A673 (cell line): ENCODE measurements at places on chromosomes 6 and 20. TPM values are rescaled to one million over a fixed set of nuclear protein-coding genes. Genes with fewer than 3 reads are reported as not detected.

The GPR6 gene
- total RNA-seq = not detected in 2 replicates

The BTNL2 gene
- total RNA-seq = not detected in 2 replicates

GRCh38 chr6:43368259-43369160 lies 937 bp downstream of the ZNF318 start:
- H3K4me3 ChIP-seq = peak overlapping the region; percentile 98
- peak; percentile 59 for DNase-seq
- H3K4me1 ChIP-seq = peaks cover 5% of the 10 kb centered on the region
- peaks cover 23% of the 10 kb centered on the region for H3K36me3 ChIP-seq

DNA sequence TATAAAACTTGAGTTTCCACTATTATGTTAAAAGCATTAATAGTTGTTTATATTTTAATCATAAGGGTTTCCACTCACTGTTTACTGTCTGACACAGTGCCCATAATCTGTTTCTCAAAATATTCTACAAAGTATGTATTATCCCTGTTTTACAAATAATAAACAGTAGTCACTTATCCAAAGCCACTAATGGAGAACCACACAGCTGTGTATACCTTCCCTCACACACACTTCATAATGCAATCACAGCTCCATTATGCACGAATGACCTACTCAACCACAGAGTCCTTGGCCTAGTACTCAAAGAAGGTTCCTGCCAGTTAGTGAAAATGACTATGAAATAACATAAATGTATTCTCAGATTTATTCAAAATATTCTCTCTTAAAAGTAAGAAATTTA lies 103.1 kb downstream of the EPB41L2 start:
- no peaks in the 10 kb centered on the region for H3K27me3 ChIP-seq
- no peaks in the 10 kb centered on the region for H3K36me3 ChIP-seq
- no peak for DNase-seq
- H3K27ac ChIP-seq = no peak overlapping the region
- H3K4me1 ChIP-seq = peaks cover 21% of the 10 kb centered on the region

DNA sequence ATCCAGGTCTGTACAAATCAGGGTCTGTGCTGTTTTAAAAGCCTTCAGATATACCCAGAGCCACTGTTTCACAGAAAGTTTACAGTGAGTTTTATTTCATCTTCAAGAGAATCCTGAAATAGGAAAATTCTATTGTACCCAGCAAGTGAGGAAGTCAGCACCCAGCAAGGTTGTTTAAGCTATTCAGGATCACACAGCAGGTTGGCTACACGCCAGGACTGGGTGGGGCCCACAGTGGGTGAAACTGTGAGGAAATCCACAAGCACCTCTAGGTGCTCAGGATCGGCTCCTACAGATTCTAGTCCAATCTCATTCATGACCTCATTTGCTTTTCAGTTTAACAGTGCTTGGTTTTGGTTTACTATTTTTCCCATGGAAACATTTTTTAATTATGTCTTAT lies 128.9 kb downstream of the SYNDIG1 start:
- H3K4me1 ChIP-seq = peaks cover 14% of the 10 kb centered on the region
- no peak overlapping the region for H3K4me3 ChIP-seq
- peak overlapping the region; percentile 89 for H3K27ac ChIP-seq
- H3K36me3 ChIP-seq = peaks cover 17% of the 10 kb centered on the region

DNA sequence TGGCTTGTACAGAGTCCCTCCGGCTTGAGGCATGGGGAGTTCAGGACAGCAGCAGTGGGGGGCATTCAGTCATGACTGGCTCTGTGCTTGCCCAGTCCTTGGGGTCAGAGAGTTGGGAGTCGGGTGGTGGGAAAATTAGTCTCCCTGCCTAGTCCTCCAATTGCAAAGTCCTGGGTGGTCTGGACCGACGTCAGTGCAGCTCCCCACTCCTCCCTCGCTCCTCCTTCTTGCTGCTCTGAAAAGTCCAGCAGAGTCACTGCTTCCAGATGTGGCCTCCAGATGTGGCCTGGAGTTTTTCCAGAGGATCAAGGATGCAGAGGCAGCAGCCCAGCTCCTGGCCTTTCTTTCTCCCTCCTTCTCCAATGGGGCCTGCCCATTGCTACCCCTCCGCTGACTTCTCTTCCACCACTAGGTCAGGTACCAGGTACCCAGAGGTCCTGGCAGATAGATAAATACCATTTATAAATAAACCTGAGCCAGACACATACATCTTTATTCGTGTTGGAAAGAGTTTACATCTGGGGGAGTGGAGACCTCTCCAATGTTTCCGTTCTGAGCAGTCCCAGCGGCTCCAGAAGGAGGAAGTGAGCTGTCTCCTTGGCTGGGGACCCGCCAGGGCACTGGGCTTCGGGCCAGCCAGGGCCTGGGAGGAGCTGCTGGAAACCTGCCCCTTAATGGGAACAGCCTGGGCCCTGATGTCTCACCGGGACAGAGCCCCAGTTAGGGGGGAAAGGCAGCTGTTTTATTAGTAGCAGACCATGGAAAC lies 49.0 kb upstream of the RNF24 start:
- H3K4me1 ChIP-seq = peaks cover 30% of the 10 kb centered on the region
- H3K36me3 ChIP-seq = no peaks in the 10 kb centered on the region
- no peaks in the 10 kb centered on the region for H3K27me3 ChIP-seq
- H3K4me3 ChIP-seq = no peak overlapping the region
- H3K27ac ChIP-seq = peak overlapping the region; percentile 52

DNA sequence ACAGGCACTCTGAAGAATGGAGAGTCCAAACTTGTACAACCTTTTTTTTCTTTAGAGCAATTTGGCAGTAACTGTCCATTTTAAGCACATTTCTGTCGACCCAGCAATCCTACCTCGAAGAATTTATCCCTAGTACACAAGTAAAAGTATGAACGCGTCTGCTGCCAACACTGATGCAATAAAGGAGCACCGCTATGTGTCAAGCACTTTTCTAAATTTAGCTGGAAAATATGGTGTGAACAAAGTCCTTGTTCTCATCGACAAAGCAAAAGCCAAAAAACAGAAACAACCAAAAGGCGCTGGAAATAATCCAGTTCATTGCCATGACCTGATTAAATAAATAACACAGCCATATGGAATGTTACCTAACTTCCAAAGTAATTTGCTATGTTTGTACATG lies 1.1 kb downstream of the DPM1 start:
- no peaks in the 10 kb centered on the region for H3K27me3 ChIP-seq
- H3K27ac ChIP-seq = peak overlapping the region; percentile 100
- no peak for DNase-seq
- H3K4me1 ChIP-seq = peaks cover 24% of the 10 kb centered on the region
- peaks cover 26% of the 10 kb centered on the region for H3K36me3 ChIP-seq

DNA sequence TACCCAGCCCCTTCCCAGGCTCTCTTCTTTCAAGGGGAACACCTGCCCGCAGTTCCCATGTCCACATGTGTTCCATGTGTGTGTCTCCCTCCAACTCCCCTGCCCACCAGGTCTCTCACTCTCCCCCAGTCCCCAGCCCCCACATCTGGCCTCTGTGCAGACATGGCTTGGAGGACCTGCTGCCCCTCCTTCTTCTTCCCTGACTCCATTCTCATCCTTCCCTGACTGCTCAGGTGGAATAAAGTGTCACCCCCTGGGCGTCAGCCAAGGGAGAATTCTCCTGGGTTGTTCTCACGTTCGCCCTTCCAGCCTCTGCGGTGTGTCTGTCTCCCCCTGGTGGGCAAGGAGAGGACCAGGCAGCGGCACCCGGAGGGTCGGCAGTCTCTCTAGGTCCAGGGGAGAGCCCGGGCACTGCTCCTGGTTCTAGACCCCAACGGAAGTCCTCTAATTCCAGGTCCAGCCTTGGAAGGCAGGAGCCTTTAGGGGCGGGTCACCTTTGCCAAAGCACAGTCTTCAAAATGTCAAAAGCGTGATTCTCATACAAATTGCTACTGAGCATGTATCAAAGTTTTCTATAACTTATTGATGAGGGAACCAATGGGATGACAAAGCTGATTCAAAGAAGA lies 50.5 kb downstream of the EBF4 start:
- H3K4me3 ChIP-seq = no peak overlapping the region
- H3K36me3 ChIP-seq = no peaks in the 10 kb centered on the region
- no peaks in the 10 kb centered on the region for H3K4me1 ChIP-seq
- DNase-seq = peak; percentile 82
- no peak overlapping the region for H3K27ac ChIP-seq

DNA sequence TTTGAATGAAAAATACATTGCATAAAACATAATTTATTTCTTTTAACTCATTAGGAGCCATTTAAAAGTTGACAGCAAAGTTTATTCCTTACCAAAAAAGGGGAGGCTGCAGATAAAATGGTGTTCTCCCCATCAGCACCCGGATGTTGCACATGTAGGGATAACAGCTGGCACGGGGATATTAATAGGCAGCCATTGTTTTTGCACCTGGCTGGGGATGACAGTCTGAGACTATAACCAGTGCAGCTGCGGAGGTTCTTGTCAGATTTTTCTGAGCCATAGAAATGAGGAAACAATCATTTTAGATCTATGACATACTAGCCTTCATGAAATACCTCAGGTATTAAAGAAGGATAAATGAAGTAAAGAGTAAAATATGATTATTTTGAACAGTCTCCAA lies 20.1 kb upstream of the HECA start:
- H3K27me3 ChIP-seq = no peaks in the 10 kb centered on the region
- H3K4me3 ChIP-seq = no peak overlapping the region
- no peak for DNase-seq
- H3K27ac ChIP-seq = no peak overlapping the region

GRCh38 chr6:26241033-26241895 lies 123.7 kb upstream of the BTN3A2 start:
- peak overlapping the region; percentile 50 for H3K4me3 ChIP-seq
- no peaks in the 10 kb centered on the region for H3K4me1 ChIP-seq
- DNase-seq = peak; percentile 53
- H3K27ac ChIP-seq = peak overlapping the region; percentile 88
- H3K27me3 ChIP-seq = no peaks in the 10 kb centered on the region

DNA sequence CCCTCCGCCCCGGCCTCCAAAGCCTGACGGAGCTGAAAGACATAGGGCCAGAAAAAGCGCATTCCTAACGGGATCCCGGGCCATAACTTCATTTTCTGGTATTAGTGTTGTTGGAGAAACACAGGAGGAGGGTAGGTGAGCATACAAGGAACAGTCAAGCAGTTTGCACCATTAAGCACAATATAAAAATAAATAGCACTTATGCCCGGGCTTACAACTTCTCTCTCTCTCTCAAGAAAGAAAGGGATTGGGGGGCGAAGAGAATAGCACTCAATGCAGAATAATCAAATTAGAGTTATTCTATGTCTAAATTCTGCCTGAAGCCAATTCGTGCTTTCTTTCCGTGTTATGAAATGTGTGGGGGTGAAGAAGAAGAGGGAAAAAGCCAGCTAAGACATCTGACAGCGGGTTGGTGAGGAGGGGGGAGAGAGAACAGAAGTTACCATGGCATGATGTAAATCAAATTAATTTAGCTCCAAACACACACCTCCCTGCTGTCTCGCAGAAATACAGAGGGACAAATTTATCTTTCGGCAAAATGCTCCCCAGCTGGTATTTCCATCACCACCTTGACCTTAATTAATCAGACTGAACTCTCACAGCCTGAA lies 508 bp upstream of the METTL24 start:
- H3K27ac ChIP-seq = peak overlapping the region; percentile 76
- no peak for DNase-seq
- H3K4me1 ChIP-seq = peaks cover 43% of the 10 kb centered on the region
